Activated T-cell treated with anti-CD3 and anti-CD28 coated beads, Interleukin-2, amount 50 U/mL, for 24 hours (primary cell): ENCODE measurements at places on chromosomes 3 and 15.

GRCh38 chr3:152466784-152467183 is 198.1 kb downstream of the MBNL1 start:
- no peak for DNase-seq

GRCh38 chr3:6035626-6036025 is 825.3 kb upstream of the GRM7 start:
- DNase-seq, result no peak

- no peak for DNase-seq
Observed at GRCh38 chr3:117016378-117016777, 306.8 kb downstream of the TUSC7 start.

- no peak for DNase-seq
Observed at GRCh38 chr3:97872525-97873042, 50.8 kb downstream of the CRYBG3 start.

GRCh38 chr3:15665510-15666150 is 64.1 kb downstream of the BTD start:
- DNase-seq, result no peak

DNA sequence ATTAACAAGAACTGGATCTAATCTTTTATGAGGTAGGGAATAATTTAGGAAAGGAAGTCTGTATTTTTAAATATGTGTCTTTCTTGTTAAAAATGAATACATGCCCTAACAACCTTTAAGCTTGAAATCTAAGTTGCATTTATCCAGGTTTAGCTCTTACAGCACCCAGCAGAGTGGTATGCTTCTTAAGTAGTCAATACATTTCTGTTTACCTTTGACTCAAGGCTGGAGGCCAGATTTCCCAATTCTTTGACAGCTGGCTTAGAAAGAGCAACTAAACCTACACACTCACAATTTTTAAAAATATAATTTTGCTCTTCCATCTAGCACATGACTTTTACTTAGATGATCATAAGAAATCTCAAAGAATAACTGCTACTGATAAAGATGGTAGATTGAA is 148.9 kb downstream of the DPH6 start:
- no peak for DNase-seq

GRCh38 chr3:175258763-175259162 is 399.6 kb downstream of the NAALADL2 start:
- no peak for DNase-seq

- DNase-seq, result no peak
Observed at GRCh38 chr3:186784820-186785494, 1.6 kb downstream of the EIF4A2 start.

DNA sequence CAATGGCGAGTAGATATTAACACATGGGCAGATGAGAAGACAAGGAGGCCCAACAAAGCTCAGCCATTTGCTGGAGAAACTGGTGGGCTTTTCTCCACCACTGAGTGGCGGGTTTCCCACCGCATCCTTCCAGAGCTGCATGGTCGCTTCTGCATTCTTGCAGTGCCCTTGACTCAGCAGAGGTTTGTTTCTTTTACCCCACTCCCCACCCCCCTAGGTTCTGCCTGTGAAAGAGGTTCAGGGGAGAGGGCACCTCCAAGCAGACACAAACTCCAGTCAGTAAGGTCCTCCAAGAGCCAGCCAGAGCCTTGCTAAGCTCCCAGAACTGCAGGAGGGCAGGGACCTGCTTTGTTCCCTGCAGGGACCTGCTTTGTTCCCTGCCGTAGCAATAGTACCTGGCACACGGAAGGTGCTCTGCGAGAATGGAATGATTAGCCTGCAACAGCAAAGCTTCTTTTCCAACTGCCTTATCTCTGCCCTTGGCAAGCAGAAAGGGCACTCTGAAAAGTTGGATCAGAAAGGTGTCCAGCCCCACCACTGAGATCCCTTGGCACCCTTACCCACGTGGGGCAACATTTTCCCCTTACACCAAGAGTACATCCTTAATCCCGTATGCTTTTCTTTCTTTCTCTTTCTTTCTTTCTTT is 1.4 kb downstream of the PAQR5 start:
- no peak for DNase-seq

GRCh38 chr3:120469440-120469839 is 18.6 kb upstream of the FSTL1 start:
- no peak for DNase-seq

- no peak for DNase-seq
Observed at GRCh38 chr3:160477750-160478149, 28.2 kb upstream of the TRIM59 start.

GRCh38 chr15:60420203-60420716 is 22.5 kb upstream of the ANXA2 start:
- no peak for DNase-seq

GRCh38 chr15:39300451-39301153 is 280.3 kb upstream of the THBS1 start:
- no peak for DNase-seq

GRCh38 chr3:150370999-150371398 is 37.1 kb upstream of the TSC22D2 start:
- DNase-seq, result no peak

- DNase-seq, result no peak
Observed at GRCh38 chr3:17985658-17986347, 243.4 kb upstream of the TBC1D5 start.

- DNase-seq, result no peak
Observed at GRCh38 chr3:183880121-183880520, 4.6 kb downstream of the PARL start.

DNA sequence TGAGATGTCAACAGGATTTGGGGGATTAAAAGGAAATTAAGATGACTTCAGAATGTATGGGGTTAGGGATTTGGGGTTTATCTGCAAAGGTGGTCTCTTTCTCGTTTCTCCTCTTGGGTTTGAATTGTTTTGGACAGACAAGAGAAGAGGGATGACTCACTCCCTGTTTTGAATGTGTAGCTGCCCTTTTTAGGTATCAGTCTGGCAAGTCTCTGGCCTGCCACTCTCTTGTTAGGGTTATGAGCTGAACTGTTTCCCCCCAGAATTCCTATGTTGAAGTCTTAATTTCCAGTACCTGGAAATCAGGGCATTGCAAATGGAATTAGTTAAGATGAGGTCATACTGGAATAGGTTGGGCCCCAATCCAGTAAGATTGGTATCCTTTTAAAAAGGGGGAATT is 291.7 kb downstream of the MEX3B start:
- no peak for DNase-seq

- no peak for DNase-seq
Observed at GRCh38 chr15:95016511-95017229, 785.3 kb downstream of the MCTP2 start.

GRCh38 chr3:15206662-15207576 is 873 bp downstream of the CAPN7 start:
- peak; percentile 48 for DNase-seq

- DNase-seq, result no peak
Observed at GRCh38 chr3:139225548-139225947, 118.3 kb upstream of the MRPS22 start.

DNA sequence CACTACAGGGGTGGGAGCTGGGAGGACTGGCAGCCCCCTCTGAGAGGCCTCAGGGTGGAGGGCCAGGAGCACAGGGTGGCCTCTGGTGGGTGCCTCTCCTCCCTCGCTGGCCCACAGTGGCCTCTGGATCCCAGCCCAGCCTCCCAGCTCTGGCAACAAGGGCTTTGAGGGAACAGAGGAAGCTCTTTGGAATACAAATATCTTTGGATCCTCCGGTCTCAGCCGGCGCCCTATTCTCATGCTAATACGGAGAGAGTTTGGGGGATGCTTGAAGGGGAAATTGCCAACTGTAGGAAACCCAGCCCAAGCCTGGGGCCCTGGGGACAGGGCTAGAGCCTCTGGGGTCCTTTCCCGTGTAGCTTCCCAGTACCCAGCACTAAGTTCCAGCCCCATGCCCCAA is 33.4 kb upstream of the INSYN1 start:
- no peak for DNase-seq

GRCh38 chr3:172106037-172106954 is 66.9 kb downstream of the FNDC3B start:
- no peak for DNase-seq

DNA sequence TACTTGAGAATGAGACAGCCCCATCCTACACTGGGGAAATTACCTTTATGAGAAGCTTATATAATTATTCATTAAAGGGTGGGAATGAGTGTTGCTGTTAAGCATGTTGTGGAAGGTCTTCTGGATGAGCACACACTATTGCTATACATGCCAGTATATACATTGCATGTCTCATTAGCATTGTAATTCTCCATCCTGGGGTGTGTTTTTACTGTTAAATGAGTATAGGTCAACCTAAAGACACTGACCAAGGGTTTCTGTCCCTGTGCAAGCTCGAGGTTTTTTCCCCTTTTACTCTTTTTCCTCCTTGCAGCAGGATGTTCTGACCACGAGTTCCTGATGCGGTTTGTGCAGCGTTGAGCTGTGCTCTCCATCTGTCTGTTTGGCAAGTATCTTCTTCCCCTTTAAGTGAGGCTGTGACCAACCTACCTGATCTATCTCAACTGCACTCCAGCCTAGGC is 7.2 kb upstream of the IVD start:
- no peak for DNase-seq

DNA sequence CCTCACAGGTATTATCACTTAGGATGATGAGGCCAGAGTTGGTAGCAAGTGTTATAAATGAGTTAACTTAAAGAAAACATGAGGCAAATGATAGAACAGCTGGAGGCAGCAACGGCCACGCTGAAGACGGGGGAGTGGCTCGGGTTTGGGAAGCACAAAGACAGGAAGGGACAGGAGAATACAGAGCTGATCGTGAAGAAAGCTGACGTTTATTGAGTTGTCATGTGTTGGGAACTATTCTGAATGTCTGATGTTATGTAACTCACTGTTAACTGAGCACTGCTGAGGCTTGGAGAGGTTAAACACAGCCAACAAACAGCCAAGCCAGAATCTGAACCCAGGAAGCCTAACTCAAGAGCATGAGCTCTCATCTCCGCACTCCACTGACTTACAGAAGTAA is 42.3 kb downstream of the FGD5 start:
- DNase-seq, result no peak

DNA sequence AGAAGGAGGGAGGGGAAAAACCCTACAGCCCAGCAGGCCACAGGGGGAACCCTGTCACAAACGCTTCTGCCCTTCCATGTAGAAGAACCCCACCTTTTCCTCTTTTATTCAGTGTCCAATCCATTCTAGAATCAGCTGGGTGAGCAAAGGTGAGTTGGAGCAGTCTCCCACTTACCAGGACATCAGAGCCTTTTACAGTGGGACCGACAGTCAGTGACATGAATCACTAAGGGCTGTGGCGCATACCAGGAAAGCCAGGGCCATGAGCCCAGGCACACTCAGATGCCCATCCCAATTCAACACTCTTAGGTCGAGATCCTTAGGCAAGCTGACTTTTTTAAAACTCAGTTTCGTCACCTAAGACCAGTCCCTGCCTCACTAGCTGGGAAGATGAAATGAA is 146.1 kb downstream of the AQP9 start:
- no peak for DNase-seq

- DNase-seq, result no peak
Observed at GRCh38 chr3:46500656-46501635, 3.2 kb downstream of the RTP3 start.

DNA sequence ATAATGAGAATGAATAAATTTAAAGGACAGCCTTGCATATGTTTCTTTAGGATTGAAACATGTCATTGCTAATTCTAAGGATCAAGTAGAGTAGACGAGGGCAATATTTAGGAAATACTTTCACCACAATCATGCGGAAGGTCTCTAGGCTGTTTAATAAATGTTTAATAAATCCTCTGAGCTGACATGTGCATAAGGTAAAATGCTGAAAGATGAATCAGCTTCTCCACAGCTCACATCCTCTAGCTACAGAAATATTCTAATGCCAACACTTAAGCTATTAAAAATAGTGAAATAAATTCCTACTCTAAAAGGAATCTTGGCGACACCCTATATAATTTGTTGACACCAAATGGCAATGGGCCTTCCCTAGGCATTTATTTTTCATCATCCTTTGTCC is 407.3 kb downstream of the TBL1XR1 start:
- no peak for DNase-seq

DNA sequence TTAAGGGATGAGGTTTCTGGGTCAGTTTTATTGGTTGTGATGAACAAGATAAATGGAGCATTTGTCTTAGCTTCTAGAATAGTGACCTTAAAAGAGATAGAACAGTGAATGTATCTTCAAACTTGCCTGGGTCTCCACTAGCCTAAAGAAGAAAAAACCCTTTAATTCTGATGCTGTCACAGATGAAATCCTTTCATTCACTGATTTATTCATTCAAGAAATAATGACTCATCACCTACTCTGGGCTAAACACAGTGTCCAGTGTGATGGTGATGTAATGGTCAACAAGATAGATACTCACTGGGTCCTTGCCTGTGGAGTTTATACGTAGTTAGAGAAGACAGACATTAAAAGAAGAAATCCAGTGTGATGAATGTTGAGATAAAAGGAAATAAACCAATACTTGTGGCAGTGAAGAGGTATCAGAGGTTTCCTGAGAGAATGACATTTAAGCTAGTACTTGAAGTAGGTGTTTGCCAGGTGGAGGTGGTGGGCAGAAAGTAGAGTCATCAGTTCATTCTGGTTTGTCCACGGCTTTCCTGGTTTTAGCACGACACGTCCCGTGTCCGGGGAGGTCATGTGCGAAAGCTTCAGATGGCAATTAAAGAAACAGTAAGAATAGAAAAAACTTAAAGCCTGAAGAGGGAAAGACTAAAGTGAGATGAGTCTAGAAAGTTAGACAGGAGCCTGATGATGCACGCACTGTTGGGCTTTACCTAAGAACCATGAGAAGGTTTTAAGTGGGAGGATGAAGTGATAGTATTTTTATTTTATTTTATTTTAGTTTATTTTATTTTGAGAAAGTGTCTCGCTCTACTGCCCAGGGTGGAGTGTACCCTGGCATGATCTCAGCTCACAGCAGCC is 18.5 kb downstream of the PAK2 start:
- DNase-seq, result no peak

DNA sequence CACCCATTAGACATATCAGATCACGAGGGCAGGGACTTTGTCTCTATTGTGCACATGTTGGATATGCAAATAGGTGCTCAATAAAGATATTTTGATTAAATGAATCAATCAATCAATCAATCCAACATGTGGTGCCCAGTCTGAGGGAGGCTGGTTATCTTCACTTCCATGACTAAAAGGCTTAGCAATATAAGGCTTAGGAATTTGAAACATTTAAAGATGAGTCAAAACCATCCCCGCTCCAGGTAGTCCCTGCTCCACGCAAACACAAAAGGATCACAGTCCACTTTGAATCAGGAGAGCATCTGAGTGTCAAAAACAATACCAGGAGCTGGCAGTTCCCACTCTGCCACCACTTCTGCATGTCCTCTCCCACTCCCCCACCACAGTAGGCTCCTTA is 25.8 kb upstream of the PRICKLE2 start:
- no peak for DNase-seq

- no peak for DNase-seq
Observed at GRCh38 chr3:42164656-42165055, 73.5 kb downstream of the TRAK1 start.

DNA sequence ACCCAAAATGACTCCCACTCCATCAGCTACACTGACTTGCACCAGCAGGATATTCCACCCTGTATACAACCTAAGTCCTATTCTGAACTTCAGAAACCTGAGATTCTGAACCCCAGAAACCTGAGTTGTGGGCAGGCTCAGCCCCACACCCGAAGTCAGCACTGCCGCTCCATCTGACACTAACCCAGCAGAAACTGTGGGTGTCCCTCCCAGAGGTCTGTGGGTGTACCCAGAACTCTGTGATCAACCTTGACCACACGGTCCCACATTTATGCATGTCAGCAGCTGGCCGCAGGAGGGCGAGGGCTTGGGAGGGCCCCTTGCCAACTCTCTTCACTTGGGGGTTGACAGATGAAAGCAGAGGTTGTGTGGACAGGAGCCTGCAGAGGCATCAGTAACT is 9.3 kb downstream of the OXTR start:
- DNase-seq, result no peak

GRCh38 chr3:6097556-6097955 is 763.4 kb upstream of the GRM7 start:
- no peak for DNase-seq

- no peak for DNase-seq
Observed at GRCh38 chr3:98800401-98800800, 37.3 kb downstream of the ST3GAL6 start.
